ENCODE measurements at places on chromosomes 3 and 15.

DNA sequence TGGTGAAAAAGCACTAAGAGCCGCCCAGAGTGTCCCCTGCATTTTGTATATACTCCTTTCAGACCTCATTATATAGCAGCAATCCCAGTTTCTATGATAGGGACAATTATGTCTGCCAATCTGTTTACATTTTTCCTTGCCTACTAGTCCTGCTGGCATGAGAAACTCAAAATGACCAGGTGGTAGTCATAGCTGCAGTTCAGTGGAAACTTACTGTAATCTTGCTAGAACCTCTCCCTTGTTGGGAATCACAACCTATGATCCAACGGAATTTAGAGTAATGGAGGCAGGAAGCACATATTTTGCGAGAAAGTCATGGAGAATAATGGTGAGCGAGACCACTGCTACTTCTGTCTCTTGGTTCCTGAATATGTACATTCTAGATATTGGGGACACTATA is 28.6 kb upstream of the MINAR1 start:
- no peak for DNase-seq

- DNase-seq, result peak; percentile 45
These were observed 337.8 kb downstream of the RBMS3 start for GRCh38 chr3:29618395-29619282.

GRCh38 chr15:89177633-89178306 is 43.6 kb downstream of the RLBP1 start:
- peak; percentile 87 for DNase-seq

GRCh38 chr3:143122089-143122430 is 2.5 kb downstream of the CHST2 start:
- DNase-seq, result no peak

GRCh38 chr3:195893044-195893395 is 15.3 kb downstream of the TNK2 start:
- no peak for DNase-seq

- no peak for DNase-seq
These were observed 586 bp downstream of the LRRK1 start for GRCh38 chr15:100919481-100920405.

- no peak for DNase-seq
These were observed 15.0 kb downstream of the XCR1 start for GRCh38 chr3:46012246-46012645.

DNA sequence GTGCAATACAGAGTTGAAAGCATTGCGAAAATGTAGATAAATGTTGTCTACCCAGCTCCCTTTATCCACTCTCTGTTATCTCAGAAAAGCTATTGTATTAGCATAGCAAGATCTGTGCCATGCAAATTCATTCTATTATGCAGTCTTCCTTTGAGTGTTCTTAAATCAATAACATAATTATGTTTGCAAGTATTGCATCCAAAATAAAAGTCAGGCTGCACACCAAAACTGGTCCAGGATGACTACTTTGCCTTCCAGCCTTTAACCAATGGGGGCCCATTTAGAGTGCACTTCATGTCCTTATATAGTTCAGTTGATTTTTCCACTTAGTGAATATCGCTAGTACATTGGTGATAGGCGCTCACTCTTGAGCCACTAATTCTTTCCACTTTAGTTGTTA is 107.4 kb upstream of the MLF1 start:
- DNase-seq, result no peak

GRCh38 chr3:110016235-110016815 is 679.0 kb upstream of the DPPA4 start:
- peak; percentile 35 for DNase-seq

DNA sequence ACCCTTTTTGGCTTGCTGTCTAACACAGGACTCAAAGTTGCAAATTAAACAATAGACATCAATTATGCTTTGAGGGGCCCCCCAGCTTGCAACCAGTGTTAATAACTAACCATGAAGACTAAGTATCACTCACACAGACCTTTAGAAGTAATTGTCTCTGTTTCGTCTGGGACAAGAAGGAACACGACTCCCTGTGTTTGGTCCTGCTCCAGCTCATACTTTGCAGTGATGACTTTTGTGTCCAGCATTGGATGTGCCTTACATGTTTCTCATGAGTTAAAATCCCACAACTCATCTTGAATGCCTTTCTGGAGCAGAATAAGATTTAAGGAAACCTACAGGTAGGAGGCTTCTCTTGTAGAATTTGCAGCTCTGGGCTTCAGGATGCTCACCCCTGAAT is 53.1 kb downstream of the GMNC start:
- no peak for DNase-seq

DNA sequence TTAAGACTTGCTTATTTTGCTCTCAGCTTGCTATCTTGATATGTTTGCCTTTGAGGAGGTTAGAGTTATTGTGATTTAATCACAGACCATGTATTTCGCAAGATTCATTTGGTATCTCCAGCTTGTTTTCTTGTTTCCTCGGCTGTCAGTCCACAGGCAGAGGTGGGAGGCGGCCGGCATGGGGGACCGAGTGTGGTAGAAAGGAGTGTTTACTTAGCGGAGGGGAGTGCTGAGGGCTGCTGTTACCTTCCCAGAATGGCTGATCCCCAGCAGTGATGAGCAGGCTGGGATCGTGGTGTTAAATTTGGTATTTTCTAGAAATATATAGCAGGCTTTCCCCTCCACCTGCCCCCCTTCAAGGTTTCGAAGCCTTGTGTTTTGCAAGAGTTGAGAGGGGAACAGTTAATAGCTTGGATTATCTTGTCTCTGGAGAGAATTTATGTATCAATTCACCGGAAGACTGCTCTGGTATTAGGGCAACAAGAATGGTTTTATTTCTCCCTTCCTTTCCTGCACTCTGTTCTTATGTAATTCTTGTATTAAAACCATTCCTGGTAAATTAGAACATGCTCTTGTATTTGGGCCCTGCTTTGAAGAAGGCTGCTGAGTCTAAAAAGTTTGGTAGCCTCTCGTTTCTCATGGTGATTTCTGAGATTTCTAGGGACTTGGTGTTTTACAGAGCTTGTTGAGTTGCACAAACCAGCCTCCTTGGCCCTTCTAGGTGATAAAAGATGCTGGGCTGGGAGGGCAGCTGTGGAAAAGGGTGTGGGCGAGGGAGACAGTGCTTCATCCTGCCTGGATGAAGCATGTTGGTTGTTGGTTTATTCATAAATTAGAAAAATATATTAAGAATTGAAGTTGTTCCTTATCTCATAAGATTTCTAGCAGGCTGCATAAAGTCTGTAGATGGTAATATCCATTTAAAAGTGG is 151.4 kb downstream of the IGF1R start:
- DNase-seq, result peak; percentile 17

DNA sequence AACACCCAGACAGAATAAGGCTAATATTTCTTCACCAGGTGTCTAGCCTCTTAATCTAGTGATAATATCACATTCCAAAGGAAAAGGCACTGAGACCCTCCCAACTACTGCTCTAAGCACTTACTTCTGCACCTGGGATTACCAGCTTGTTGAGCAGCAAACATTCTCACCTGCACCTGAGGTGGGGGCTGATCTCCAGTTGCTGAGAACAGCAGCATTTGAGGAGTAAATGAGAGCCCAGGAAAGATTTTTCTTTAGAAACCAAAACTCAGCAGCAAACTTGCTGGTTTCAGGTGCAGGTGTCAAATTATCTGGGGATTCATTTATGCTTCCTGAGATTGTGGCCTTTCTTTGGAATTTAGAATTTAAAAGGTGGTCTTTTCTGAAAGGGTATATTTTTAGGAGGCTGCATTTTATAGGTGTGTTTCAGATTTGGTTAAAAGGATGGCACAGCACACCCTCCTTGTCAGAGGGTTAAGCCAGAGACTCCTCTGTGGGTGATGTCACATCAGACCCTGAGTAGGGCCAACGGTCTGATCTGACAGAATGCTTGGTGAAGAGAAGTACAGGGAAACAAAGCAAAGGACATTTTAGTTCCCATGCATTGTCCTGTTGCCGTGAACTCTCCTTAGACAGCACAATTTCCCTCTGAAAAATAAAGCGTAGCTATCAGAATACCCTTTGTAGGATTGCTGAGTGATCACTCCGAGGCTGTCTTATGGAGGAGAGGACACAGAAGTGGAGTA is 411.0 kb upstream of the ATP11B start:
- DNase-seq, result no peak

DNA sequence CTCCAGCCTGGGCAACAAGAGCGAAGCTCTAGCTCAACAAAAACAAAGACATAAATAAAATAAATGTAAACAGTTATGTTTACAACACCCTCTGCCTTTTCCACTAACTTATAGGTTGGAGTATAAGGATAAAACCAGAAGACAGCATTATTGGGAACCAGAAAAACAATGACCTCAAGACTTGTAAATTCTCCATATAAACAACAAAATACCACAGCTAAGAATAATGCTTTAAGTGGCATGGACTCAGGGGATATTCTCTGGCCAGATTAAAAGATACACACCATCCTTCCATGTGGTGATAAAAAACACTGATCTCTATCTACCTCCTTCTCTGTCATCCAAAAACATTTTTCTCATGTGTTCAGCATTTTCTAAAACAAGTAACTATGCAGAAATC is 500.6 kb downstream of the MAGI1 start:
- DNase-seq, result no peak

GRCh38 chr15:44492040-44492439 is 44.9 kb upstream of the EIF3J start:
- no peak for DNase-seq

DNA sequence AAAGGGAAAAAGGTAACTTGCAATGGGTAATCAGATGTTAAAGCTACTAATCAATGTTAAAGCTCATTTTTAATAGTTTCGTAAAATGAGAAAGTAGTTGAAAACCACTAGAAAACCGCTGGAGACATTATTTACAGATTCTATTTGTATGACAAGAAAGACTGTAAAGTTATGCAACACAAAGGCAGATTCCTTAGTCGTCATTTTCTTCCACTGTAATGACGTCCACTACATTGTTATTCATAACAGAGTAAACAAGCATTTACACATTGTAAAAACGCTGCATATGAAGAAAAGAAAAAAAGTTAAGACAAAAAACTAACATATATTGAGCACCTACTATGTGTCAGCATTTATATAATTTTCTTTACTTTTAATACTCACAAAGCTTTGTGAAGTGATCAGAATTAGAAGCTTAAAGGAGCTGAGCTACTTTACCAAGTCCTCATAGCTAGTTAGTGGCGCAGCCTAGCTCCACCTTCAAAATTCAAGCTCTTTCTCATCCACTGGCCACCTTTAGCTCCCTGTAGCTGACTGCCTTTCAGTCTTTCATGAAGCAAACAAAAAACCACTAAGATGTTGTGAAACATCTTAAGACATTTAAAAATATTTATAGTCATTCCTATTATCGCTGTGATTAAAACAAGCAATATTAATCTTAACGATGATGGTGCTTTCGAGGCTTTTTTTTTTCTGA is 100.1 kb upstream of the CDIN1 start:
- no peak for DNase-seq

GRCh38 chr3:66494959-66495667 is 5.7 kb downstream of the LRIG1 start:
- no peak for DNase-seq
